ENCODE measurements at places on chromosomes 1 and 21.

GRCh38 chr1:36207339-36207738, 16.9 kb upstream of the THRAP3 start:
- DNase-seq: no peak

DNA sequence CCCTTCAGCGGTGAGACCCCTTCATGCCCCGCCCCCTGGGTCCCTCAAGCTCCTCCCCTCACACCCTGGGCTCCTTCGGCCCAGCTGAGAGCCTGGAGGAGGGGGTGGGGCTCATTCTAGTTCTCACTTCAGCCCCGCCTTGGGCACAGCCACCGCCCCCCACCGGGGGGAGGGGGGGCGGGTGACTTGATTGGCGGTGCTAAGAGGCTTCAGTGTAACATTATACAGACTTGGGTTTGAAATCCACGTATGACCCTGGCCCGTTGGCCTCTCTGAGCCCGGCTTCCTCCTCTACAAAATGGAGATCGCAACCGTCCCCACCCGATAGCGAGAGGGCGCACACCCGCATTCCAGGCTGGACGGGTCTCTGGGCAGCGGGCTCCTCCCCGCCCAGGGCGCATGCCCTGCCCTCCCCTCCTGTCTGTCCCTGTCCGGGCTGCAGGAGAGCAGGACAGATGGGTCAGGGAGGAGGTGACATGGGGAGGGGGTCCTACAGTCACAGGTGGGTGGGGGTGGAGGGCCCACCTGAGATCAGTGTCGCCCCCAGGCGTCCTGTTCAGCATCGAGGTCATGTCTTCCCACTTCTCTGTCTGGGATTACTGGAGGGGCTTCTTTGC, 5.1 kb downstream of the CLCNKB start:
- DNase-seq: peak; percentile 62

DNA sequence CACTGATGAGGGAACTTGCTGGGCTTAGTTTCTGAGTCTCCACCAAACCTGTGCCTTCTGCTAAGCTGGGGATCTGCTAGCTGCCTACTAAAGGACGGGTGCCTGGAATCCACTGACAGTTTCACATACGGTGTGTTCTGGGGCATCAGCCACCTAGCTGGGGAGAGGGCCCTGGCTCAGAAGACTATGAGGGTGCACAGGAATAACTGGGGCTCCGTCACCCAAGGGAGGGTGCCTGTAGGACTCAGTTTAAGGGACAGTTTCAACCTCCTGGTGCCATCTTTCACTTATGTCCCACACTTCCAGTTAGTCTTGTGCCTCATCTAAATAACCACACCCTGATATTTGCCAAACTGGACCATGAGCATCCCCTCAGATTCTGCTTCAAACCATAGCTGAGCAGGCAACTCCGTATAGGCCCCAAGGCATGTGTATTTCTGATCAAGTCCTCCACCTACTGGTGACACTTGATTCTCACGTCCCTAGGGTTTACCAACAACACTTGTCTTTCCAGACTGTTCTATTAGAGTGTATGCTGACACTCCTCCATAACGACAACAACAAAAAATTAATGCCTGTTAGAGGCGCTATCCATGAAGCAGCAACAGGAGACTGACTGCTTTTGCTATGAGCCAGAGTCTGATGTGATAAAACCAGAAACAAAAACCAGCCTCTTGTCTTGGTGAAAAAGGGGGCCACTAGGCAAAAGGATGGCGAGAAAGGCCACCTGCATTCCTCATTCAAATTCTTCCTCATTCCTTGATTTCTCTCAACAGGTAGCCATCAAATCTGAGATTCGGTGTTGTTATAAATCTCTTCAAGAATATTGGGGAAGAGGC, 55.0 kb upstream of the PAXBP1 start:
- peak; percentile 64 for DNase-seq

DNA sequence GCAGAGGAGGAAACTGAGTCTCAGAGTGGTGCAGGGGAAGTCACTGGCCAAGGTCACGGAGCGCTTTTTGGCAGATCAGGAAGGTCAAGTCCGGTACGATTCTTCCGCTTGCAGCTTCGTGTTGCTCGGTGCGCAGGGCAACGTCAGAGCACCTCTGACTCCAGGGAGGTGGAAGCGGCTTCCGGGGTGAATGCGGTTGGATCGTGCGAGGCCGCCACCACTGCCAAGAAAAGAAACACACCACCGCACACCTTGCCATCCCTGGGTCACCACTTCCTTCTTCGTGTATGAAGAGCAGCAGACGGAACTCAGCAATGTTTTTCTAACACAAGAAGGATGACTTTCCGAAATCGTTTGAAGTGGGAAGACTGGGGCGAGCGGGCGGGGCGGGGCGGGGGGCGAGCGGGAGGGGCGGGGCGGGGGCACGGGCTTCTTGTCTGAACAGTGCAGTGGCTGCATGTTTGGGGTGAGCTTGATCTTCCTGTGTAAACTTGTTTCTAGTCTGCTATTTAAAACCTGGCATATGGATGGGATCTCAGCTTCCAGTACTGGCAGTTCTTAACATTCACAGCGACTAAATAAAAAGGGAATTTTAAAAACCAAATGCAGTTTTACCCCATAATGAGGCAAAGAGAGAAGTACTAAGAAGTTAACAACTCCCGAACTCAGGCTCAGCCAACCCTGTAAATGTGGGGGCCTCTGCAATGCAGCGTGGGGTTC, 300.0 kb downstream of the RRAGC start:
- peak; percentile 88 for DNase-seq

- no peak for DNase-seq
These were observed 289.1 kb upstream of the PKN2 start for GRCh38 chr1:88394958-88395357.

GRCh38 chr1:31509124-31510072, 66.9 kb upstream of the TINAGL1 start:
- DNase-seq: no peak

DNA sequence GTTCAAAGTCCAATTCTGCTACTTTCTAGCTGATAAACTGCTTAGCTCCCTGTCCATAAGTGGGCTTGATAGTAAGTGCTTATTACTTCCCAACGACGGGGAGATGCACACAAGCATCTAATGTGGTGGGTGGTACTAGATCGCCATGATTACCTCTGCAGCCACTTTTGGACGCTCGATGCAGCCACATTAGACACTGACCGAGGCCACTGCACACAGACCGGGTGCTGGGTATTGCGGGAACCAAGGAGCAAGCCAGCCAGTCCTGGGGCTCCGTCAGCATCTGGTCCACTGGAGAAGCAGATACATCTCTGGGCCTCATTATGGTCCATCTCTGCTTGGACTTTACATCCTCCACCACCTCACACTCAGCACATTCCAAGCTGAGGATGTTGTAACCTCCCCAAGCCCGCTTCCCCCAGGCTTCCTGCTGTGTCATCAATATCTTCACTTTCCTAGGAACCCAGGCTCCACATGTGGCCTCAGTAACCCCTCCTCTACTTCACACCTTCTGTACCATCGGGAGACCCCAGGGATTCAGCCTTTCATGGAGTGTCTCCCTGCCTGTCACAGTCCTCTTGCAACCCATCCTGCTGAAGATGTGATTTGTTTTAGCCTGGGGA, 48.2 kb downstream of the RHOU start:
- DNase-seq: no peak

GRCh38 chr1:240235521-240236288, 144.0 kb downstream of the FMN2 start:
- DNase-seq: no peak

DNA sequence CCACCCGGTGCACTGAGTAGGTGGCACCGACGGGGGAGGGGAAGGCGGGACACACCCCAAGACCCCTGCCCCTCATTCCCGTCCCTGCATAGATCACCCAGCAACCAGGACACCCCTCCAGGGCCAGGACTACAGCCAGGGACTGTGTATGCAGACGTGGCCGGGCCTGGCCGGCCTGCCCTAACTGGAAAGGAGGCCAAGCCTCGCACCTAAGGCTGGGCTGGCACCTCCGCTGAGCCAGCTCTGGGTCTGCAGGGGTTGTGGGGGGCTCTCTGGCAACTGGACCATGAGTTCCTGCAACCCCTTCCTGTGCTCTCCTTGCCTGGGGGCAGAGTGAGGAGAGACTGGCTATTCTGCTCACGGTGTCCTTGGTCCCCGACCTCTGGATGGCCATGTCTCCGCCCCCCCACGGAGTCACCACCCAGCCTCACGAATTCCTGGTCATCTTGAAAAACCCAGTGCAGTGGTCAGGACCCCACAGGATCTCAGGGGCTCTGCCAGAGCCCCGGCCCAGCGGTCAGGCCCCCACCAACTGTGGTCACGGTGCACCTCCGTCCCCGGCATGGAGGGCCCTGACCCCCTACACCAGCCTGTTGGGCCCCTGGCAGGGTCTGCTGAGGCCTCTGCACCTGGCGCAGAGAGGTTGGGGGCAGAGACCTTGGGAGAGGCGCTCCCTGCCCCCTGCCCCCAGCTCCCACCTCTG, 1.1 kb upstream of the FNDC10 start:
- DNase-seq: peak; percentile 25

GRCh38 chr1:197200272-197200899, 53.9 kb upstream of the ASPM start:
- DNase-seq: no peak

GRCh38 chr1:225842788-225843425, 33.0 kb downstream of the EPHX1 start:
- DNase-seq: no peak

GRCh38 chr21:27648560-27648959, 681.7 kb upstream of the ADAMTS5 start:
- DNase-seq: no peak

DNA sequence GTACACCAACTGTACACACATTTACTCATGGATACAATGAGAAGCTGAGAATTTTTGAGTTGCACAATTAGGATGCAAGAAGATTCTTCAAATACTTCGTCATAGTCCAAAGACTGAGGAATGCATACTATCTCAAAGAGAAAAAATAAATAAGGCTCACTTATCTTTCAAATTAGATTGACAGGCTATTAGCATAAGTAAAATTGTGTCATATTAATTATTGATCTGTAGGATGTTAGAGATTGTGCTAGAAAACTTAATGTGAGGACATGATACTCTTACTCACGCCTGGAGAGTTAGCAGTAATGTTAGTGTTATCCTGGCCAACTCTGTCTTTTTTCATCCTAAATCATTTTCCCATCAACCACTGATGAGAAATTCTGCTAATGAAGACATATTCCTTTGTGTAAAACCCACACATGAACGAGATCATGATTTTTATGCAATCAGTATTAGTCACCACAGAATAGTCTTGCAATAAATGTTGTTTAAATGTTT, 659.0 kb downstream of the LTN1 start:
- no peak for DNase-seq

GRCh38 chr1:82177192-82177591, 376.5 kb downstream of the ADGRL2 start:
- DNase-seq: no peak

DNA sequence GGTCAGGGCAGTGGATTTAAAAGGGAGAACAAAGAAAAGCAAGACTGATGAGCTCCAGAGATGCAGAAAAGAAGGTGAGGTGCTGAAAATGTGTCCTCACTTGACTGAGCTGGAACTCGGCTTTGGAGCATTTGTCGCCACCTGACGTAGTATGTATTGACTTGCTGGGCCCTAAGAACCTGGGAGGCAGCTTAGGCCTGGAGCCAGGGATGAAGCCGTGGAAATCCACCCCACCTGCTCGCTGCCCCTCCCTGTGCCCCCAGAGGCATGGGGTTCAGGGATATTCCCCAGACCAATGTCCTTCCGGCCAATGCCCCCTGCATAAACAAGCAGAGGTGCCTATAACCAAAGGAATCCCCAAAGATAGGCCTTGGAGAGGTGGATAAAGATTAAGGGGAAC, 14.3 kb downstream of the MRAP start:
- no peak for DNase-seq

- DNase-seq: no peak
These were observed 15.8 kb upstream of the TRIM63 start for GRCh38 chr1:26083208-26083607.

- no peak for DNase-seq
These were observed 144.8 kb downstream of the ETS2 start for GRCh38 chr21:38950435-38951094.

DNA sequence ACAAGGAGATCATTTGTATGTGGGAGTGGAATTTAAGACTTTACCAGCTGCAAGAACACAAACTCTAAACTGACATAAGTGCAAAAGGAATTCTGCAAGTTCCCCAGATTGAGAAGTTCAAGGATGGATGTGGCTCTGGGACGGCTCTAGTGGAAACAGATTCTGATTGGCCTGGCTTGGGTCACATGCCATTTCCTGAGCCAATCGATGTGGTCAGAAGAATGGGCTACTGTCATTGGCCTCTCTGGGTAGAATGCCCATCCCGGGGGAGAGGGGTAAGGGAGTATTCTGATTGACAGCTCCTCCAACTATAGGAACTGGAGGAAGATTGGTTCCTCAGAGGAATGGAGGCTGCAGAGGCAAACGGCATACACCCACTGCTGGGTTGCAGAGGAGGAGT, 6.0 kb upstream of the IFNLR1 start:
- DNase-seq: no peak

DNA sequence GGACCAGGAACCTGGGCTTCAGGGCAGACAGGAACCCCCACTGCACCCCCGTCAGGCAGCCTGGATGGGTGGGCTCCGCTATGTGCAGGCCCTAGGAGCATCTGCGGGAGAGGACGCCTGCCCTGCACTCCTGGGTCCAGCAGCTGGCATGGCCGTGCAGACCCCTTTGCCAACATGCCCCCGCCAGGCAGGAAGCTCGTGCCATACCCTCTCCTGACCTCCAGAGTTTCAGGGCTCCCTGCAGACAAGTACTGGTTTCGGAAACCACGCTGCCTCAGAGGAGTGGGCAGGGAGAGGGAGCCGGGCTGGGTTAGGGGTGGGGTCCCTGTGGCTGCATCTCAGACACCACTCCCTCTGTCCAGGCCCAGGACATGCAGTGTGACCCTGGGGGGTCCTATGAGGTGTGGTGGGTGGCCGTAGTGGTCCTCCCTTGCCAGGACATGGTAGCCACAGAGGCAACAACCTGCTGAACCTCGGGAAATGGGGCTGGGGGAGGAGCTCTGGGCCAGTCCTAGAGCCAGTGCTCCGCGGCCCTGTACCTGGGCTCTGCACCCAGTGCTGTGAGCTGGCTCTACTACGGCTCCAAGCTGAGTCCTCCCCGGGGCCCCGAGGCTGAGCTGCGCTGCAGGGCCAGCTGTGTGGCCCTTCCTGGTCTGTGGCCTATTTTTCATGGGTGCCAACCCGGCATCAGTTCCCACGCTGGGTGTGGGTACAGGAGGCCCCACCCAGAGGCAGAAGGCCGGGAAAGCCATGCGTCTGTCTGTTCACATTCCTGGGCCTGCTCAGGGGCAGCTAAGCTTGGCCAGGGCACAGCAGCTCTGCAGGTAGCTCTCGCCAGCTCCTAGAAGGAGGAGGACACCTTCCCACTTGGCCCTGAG, 1.4 kb downstream of the PLEKHN1 start:
- DNase-seq: no peak

DNA sequence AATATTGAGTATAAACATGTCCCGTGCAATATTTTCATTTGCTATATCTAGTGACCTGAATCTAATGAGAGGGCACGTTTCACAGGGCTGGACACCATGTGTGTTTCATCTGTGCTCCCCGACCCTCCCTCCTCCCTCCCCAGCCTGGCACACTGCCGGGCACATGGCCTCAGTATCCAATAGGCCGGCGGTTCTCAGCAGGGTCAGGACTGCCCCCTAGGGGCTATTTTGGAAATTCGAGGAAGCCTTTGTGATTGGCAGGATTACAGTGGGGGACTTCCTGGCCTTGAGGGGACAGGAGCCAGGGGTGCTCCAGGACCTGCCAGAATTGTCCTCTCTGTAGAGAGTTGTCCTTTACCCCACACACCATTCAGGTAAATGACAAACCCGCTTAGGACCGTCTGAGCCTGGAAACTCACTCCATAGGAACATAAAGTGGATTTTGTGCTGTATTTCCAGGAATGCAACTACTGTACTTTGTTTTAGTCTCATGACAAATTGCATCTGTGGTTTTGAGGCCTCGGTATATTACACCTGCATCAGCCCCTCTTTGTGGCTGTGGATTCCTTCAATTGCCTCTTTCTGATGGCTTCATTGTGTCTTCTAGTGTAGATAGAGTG, 109.5 kb upstream of the SIM2 start:
- DNase-seq: peak; percentile 4

Measured in B cell (primary cell).